ENCODE measurements at places on chromosomes 11 and 22.
A peak's percentile ranks its signal among the peaks of the same experiment; 100 is the strongest.

GRCh38 chr11:66070604-66071380 lies 720 bp downstream of the PACS1 start:
- peak overlapping the region; percentile 79 for H3K27ac ChIP-seq
- DNase-seq, result peak; percentile 31
- H3K4me1 ChIP-seq, result peaks cover 26% of the 10 kb centered on the region
- H3K27me3 ChIP-seq, result no peaks in the 10 kb centered on the region
- H3K4me3 ChIP-seq, result peak overlapping the region; percentile 90
- peaks cover 32% of the 10 kb centered on the region for H3K36me3 ChIP-seq

- H3K27ac ChIP-seq, result no peak overlapping the region
- no peak for DNase-seq
- no peaks in the 10 kb centered on the region for H3K27me3 ChIP-seq
- no peaks in the 10 kb centered on the region for H3K4me1 ChIP-seq
- H3K36me3 ChIP-seq, result peaks cover 6% of the 10 kb centered on the region
Observed at GRCh38 chr11:78615724-78616123, 41.1 kb upstream of the NARS2 start.

DNA sequence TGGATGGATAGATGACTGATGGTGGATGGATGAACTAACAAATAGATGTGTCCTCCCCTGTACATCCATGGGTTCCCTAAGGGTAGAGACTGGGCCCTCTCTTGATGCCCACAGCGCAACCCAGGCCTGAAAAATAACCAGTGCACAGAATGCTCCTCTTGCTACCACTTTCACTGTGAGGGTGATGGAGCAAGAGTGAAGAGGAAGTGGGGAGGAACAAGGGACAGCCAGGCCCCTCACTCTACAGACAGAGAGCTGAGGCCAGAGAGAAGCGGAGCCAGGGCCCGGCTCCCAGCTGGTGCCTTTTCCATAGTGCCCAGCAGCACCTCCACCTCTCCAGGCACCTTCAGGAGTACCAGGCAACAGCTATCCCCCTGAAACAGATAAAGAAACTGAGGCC lies 67.7 kb downstream of the THAP12 start:
- no peaks in the 10 kb centered on the region for H3K36me3 ChIP-seq
- no peak overlapping the region for H3K4me3 ChIP-seq
- DNase-seq, result no peak
- peaks cover 16% of the 10 kb centered on the region for H3K27me3 ChIP-seq
- H3K4me1 ChIP-seq, result peaks cover 5% of the 10 kb centered on the region

DNA sequence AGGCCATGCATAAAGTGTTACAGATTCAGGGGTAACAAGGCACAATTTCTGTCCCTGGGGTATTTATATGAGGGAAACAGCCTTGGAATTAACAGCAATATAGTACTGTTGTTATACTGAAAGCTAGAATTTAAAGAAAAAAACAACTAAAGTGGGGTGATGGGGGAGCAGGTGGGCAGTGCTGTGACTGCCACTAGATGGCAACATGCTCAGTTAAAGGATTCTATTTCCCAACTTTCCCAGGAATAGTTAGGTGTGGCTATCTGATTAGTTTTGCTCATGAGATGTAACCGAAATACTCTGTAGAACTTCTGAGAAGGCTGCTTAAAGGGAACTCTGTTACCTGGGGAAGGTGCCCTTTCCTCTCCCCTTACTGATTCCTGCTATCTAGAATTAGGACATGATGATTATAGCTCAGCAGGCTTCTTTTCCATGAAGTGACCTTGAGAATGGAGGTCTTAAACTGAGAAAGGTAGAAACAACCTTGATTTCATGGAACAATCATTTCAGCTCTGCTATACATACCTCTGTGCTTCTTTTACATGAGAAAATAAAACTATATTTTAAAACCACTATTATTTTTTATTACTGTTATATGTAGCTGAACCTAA lies 102.6 kb downstream of the RELT start:
- DNase-seq, result no peak
- no peak overlapping the region for H3K4me3 ChIP-seq
- peaks cover 9% of the 10 kb centered on the region for H3K36me3 ChIP-seq
- H3K4me1 ChIP-seq, result no peaks in the 10 kb centered on the region

DNA sequence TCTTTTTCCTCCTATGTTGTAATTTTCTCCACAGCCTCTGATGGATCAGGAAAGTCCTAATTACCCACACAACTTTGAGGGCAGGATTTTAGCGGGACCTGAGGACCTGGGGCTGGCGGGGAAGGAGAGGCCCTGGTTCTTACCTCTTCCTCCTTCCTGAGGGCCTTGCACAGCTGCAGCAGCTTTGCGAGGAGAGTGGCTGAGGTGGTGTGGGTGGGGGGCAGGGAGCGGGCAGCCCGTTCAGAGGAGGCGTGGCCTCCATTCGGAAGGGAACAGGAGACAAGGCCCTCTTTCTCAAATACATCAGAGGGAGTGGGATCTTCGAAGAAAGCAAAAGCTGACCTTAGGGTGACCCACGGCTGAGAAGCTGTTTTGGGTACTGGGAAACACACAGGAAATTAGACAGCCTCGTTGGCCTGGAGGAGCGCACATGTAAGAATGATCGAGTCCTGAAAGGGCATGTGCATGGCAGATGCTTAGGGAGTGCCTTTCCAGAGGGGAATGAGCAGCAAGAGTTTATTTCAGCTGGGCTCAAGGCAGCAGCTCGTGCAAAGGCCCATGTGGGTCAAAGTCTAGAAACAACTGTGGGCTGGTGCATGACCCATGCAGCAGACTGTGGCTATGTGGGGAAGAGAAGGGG lies 76.6 kb upstream of the NARS2 start:
- H3K27ac ChIP-seq, result peak overlapping the region; percentile 52
- H3K36me3 ChIP-seq, result peaks cover 15% of the 10 kb centered on the region
- no peaks in the 10 kb centered on the region for H3K27me3 ChIP-seq
- peaks cover 12% of the 10 kb centered on the region for H3K4me1 ChIP-seq
- no peak overlapping the region for H3K4me3 ChIP-seq

- DNase-seq, result no peak
- H3K27ac ChIP-seq, result no peak overlapping the region
- H3K36me3 ChIP-seq, result no peaks in the 10 kb centered on the region
- H3K4me1 ChIP-seq, result peaks cover 11% of the 10 kb centered on the region
Observed at GRCh38 chr11:34006876-34007275, 44.7 kb upstream of the CAPRIN1 start.

DNA sequence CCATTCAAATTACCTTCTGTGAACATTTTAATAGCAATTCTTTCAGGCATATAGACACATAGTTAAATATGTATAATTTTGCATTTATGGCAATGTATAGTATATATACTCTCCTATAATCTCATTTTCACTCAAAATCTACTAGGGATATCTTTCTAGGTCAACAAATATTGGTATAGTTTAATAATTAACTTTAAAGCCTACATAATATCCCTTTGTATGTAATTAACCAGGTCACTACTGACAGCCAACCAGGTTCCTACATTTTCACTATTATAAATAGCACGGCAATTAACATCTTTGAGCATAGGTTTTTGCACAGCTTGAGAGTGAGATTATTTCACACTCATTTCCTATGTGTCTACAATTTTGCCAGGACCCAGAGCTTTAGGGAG lies 15.8 kb downstream of the OR2AG2 start:
- no peak overlapping the region for H3K4me3 ChIP-seq

GRCh38 chr11:126824035-126824607 lies 176.4 kb downstream of the KIRREL3 start:
- H3K4me3 ChIP-seq, result no peak overlapping the region
- H3K36me3 ChIP-seq, result no peaks in the 10 kb centered on the region
- peaks cover 38% of the 10 kb centered on the region for H3K27me3 ChIP-seq
- H3K27ac ChIP-seq, result no peak overlapping the region

GRCh38 chr11:110654456-110654855 lies 57.8 kb downstream of the ARHGAP20 start:
- H3K4me3 ChIP-seq, result no peak overlapping the region
- no peak for DNase-seq
- H3K27me3 ChIP-seq, result no peaks in the 10 kb centered on the region
- peaks cover 25% of the 10 kb centered on the region for H3K36me3 ChIP-seq

DNA sequence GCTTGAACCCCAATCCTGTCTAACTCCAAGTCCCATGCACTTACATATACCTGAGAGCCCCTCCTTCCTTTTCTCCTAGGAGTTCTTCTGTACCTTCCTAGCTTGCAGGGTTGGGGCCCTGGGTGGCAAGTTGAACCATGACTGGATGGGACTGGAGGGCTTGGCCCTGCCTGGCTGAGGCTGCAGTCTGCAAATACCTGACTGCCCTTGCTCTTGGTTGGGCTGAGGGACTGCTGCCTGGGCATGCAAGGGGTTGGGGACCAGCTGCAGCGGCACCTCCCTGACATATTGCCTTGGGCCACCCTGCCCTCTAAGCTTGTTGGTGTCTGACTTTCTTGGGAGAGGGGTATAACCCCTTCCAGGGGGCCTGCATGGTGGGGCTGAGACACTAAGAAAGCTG lies 9.8 kb upstream of the SLC39A13 start:
- no peaks in the 10 kb centered on the region for H3K27me3 ChIP-seq
- DNase-seq, result no peak
- H3K4me1 ChIP-seq, result peaks cover 15% of the 10 kb centered on the region
- peak overlapping the region; percentile 22 for H3K4me3 ChIP-seq
- H3K36me3 ChIP-seq, result no peaks in the 10 kb centered on the region

GRCh38 chr11:126990716-126991480 lies 9.7 kb downstream of the KIRREL3 start:
- H3K4me1 ChIP-seq, result peaks cover 6% of the 10 kb centered on the region
- H3K27ac ChIP-seq, result no peak overlapping the region
- peaks cover 71% of the 10 kb centered on the region for H3K27me3 ChIP-seq
- no peak for DNase-seq

Measured in mesothelial cell of epicardium (in vitro differentiated cells).